SK-N-SH (cell line): ENCODE measurements at places on chromosomes 12 and 14.
A peak's percentile ranks its signal among the peaks of the same experiment; 100 is the strongest.

DNA sequence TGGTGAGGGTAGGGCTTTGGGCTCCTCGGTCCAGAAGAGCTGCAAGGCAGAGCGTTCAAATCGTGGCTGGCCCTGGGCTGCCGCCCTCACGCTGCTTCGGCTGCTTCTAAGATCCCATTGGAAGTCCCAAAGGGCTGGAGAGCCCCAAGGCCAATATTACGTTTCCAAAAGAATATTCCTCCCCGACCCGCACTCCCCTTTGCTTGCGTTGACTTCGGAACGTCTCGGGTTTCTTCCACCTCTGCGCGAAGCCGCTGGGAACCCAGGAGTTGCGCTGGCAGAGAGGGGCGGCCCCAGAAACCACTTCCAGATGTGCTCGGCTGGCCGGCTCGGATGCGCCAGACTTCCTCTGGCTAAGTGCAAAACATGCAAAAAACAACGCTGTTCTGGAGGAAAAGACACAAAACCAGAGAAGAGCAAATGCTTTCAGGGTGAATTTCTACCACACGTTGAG lies at the start of gene GLT8D2:
GLT8D2 (minus strand) TSS at position 285 of the 454 bp plus-strand sequence. CDS start 30,539 bp downstream, outside the sequence.
- peak; percentile 70 for DNase-seq

DNA sequence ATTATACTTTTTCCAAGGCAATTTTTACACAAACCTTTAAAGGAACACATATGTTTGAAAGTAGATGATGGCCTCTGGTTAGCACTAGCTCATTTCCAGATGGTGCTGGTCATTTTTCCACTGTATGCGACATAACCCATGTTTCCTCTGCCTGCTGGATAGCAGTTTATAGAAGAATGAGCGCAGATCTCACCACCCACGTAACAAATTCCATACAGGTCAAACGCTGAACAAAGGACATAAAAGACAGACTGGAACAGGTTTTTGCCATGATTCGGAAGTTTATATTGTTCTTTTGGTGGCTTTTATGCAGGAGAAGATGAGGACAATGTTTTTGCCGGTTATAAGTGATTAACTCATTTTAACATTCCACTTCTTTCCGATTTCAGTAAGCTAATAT lies 30.7 kb downstream of the PPP1R36 start:
- no peak for DNase-seq

GRCh38 chr14:101070540-101071492 lies 167.3 kb upstream of the RTL1 start:
- peak; percentile 27 for DNase-seq

DNA sequence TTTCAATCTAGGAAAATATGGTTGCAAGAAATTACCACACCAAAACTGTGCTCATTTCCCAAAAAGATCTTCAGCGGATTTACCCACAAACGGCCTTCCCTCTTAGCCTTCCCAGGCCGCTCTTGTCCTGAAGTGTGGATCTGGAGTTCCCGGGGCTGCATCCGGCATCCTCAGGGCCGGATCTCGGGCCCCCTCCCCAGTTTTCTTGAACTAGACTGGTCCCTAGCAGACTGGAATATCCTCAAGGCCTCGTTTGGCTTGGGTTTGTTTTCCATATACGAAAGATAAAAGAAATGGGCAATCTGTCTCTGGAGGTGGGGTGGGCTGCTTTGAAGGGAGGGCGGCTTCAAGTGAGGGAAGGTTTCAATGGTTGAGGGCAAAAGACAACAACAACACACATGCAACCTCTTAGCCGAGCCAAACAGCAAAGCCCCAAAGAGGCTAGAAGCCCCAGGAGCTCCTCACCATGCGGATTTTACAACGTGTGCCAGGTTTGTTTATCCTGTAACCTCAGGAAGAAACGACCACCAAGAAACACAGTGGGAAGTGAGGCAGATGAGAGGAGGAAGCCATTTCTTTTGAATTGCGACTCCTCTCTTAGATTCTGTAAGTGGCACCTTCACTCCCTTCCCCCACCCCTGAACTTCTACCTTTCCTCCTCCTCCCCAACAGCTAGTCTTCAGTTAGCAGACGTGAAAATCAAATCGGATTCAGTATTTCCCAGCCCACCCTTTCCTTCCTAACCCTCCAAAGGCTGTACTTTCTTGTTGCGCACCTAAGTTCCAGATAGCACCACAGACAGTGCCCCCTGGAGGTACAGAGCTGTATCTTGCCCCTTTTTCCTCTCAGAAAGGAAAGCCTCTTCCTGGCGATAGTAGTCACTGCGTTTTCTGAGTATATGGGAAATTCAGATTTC lies 2.6 kb downstream of the MYF6 start:
- peak; percentile 43 for DNase-seq

GRCh38 chr12:48446161-48446776 lies 26.1 kb upstream of the ANP32D start:
- DNase-seq = no peak
